SJCRH30 (cell line): ENCODE measurements at places on chromosomes 11 and 22. TPM values are rescaled to one million over a fixed set of nuclear protein-coding genes. Genes with fewer than 3 reads are reported as not detected.

MAPK11 gene
- total RNA-seq: 3.2 and 4.2 TPM in 2 replicates

ENDOD1 gene
- total RNA-seq: 9.3 and 10.3 TPM in 2 replicates

GRCh38 chr11:19806251-19806650, 93.6 kb downstream of the NAV2 start:
- no peaks in the 10 kb centered on the region for H3K36me3 ChIP-seq
- H3K4me1 ChIP-seq: peaks cover 49% of the 10 kb centered on the region
- no peaks in the 10 kb centered on the region for H3K27me3 ChIP-seq
- DNase-seq: no peak
- H3K4me3 ChIP-seq: no peak overlapping the region

GRCh38 chr11:111063726-111064517, 181.6 kb upstream of the POU2AF2 start:
- no peak for DNase-seq
- H3K4me3 ChIP-seq: no peak overlapping the region
- no peaks in the 10 kb centered on the region for H3K27me3 ChIP-seq
- H3K4me1 ChIP-seq: no peaks in the 10 kb centered on the region
